A549 treated with ZK216348 at 1 μM for 4 hours (cell line): ENCODE measurements at places on chromosomes 12 and 14. TPM values are rescaled to one million over a fixed set of nuclear protein-coding genes. Genes with fewer than 3 reads are reported as not detected.

Gene TMPRSS12
- total RNA-seq = not detected in 5 replicates

Gene CCDC177
- 0.05 to 0.06 TPM in 2 of 5 replicates, not detected in the others for total RNA-seq

Gene SERPINA3
- total RNA-seq = 10.4 to 12.3 TPM (median 11.0 TPM) in 5 replicates

Gene KCNH3
- 1.5 to 2.8 TPM (median 2.6 TPM) in 5 replicates for total RNA-seq

Gene LRRC9
- not detected in 5 replicates for total RNA-seq

Gene MEG3
- 40.4 to 74.4 TPM (median 63.5 TPM) in 5 replicates for total RNA-seq

Gene ERG28
- 14.9 to 17.3 TPM (median 15.9 TPM) in 5 replicates for total RNA-seq

Gene MGP
- total RNA-seq = 0.45 TPM in 1 of 5 replicates, not detected in the others

Gene CELA1
- not detected in 5 replicates for total RNA-seq

Gene ZC2HC1C
- 3.9 to 5.3 TPM (median 4.1 TPM) in 5 replicates for total RNA-seq

Gene ACVRL1
- total RNA-seq = 0.05 TPM in 1 of 5 replicates, not detected in the others

Gene AHSA1
- 223 to 417 TPM (median 266 TPM) in 5 replicates for total RNA-seq

Gene CD4
- not detected in 5 replicates for total RNA-seq

Gene OLR1
- 0.40 to 2.4 TPM (median 0.95 TPM) in 5 replicates for total RNA-seq

Gene DACT1
- total RNA-seq = 0.37 to 0.58 TPM (median 0.47 TPM) in 5 replicates

Gene ORAI1
- total RNA-seq = 18.8 to 40.6 TPM (median 38.9 TPM) in 5 replicates

Gene NUAK1
- 7.2 to 8.8 TPM (median 8.5 TPM) in 5 replicates for total RNA-seq

Gene LMNTD1
- total RNA-seq = not detected in 5 replicates

Gene WSCD2
- not detected in 5 replicates for total RNA-seq

Gene FIGNL2
- 0.14 to 0.36 TPM (median 0.34 TPM) in 5 replicates for total RNA-seq

Gene MYF6
- total RNA-seq = not detected in 5 replicates
